Brain microvascular endothelial cell (primary cell): ENCODE measurements at places on chromosomes 16 and 17.
A peak's percentile ranks its signal among the peaks of the same experiment; 100 is the strongest.

DNA sequence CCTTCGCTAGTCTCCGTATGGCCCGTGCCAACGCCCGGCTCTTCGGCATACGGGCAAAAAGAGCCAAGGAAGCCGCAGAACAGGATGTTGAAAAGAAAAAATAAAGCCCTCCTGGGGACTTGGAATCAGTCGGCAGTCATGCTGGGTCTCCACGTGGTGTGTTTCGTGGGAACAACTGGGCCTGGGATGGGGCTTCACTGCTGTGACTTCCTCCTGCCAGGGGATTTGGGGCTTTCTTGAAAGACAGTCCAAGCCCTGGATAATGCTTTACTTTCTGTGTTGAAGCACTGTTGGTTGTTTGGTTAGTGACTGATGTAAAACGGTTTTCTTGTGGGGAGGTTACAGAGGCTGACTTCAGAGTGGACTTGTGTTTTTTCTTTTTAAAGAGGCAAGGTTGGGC is 2.5 kb downstream of the RPL13 start:
- no peak for DNase-seq

- DNase-seq, result no peak
Observed at GRCh38 chr17:38912221-38912813, 13.1 kb upstream of the LASP1NB start.

DNA sequence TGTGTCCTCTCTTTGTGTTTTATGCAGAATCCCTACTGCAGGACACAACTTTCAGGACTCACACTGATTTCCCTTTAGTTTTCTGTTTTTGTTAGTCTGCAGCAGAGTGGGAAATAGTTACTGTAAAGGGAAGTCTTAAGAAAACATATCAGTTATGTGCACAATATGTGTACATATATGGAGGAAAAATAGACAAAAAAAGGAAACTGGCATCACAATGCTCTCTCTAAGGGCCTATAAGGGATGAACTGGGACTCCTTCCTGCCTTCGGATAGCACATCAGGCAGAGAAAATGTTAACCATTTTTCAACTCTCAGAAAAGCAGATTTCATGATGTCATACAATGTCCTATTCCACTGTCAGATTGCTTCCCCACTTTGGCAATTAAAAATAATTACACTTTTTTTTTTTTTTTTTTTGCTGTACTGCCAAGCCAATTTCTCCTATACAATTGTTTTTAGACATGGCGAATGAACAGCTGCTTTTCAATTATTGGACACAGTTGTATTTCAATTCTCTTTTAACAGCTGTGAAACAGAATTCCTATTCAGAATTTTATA is 112.5 kb upstream of the KCNJ16 start:
- DNase-seq, result no peak

GRCh38 chr16:4520913-4521312 is 17.7 kb downstream of the CDIP1 start:
- no peak for DNase-seq

DNA sequence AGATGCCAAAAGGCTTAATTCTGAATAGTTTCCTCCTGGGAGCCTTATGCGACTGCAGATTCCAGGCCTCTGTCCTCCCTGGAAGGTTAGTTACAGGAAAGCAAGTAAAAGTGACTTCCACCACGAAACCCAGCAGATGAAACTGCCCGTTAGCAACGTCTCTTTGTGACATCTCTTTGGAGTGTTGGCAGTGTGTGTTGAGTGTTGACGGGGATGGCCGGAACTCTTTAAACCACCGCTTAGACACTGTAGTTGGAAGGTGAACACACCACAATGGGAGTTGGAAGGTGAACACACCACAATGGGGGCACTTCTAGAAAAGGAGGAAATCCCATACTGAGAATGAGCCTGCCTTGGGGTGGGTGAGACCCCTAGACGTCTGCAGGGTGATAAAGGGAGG is 858 bp downstream of the SKAP1 start:
- no peak for DNase-seq

DNA sequence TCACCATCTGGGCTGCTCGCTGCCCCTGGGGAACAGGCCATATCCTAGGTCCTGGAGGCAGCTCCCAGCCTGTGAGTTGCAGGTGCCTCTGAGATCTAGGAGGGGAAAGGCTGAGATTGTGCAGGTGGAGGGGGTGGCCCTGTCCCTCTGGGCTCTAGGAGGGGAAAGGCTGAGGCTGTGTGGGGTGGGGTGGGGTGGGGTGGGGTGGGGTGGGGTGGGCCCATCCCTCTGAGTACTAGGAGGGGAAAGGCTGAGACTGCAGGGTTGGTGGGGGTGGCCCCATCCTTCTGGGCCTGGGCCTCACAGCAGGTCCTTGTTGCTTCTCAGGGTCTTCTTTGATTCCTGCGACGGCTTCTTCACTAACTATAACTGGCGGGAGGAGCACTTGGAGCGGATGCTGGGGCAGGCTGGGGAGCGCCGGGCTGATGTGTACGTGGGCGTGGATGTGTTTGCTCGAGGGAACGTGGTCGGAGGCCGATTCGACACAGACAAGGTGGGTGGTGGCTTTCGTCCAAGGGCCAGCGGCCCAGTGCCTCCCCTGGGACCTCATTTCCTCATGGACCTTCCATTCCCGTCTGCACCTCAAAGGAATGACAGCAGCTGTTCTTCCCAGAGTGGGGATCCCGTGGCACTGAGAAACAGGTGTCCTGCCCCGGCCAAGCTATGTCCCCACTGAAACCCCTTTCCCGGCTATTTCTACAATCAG is 7.1 kb downstream of the ENGASE start:
- no peak for DNase-seq

DNA sequence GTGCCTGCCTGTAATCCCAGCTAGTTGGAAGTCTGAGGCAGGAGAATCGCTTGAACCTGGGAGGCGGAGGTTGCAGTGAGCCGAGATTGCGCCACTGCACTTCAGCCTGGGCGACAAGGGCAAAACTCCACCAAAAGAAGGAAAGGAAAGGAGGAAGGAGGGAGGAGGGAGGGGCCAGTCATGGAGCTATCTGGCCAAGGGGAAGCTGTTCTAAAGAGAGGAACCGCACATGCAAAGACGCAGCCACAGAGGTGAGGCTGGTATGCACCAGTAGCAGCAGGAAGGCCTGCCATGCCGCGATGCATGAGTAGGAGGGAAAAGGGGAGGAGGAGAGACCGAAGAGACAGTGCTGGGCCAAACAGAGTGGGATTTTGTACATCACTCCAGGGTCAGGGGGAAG is 35.9 kb downstream of the HSBP1 start:
- DNase-seq, result no peak

DNA sequence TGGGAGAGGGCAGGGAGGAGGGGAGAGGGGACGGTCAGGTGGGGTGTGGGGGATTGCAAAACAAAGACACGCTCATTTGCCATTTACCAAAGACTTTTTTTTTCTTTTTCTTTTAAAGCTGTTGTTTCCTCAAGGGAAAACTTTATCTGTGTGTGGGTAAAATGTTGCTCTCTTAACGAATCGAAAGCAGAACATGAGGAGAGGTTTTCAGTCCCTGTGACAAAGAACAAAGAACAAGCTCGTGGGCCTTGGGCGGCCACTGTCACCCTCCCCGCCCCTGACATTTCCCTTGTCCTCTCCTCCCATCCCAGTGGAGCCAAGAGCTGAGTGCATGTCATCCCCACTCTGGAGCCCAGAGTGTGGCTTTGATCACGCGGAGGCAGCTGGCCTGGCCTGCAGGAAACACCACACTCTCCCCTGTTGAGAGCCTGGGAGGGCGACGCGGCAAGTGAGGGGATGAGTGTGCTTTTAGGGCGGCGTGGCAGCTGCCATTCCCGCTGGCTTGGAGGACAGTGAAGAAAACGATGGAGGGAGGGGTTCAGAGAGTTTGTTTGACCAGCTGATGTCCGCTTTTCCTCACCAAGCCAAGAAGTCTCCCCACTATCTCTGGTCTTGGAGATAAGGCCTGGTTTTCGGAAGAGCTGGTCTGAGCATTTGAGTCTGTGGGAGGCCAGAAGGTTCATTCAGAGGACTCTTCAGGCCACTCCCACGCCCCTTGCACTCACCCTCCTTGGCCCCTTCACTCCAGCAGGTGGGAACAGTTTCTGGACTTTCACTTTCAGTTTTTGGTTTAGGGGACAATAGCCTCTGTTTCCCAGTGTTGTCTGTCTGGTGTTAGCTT is 11.4 kb downstream of the CCR7 start:
- DNase-seq, result no peak

- no peak for DNase-seq
Observed at GRCh38 chr17:19533718-19534561, at the start of gene SLC47A1. TSS of gene SLC47A1 (plus strand) at chr17:19533854. CDS start at chr17:19533940, 86 bp downstream.

DNA sequence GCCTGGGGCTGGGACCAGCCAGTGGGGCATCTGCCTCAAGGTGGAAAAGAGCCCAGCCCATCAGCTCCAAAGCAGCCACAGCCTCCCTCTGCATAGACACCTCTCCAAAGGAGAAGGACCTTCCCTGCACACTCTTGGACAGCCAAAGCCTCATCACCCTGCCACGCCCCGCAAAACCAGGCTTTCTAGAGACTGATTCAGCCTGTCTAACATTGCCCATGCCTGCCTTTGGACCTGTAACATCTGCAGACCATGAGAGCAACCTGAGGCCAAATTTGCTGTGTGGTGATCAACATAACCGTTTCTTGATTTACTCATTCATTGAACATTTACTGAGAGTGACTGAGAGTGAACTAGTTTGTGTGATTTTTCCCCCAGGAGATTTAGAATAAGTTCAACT is 219.7 kb upstream of the HSBP1 start:
- DNase-seq, result no peak

- no peak for DNase-seq
Observed at GRCh38 chr17:12512694-12513355, 152.9 kb upstream of the MYOCD start.

GRCh38 chr17:55576237-55576995 is 65.2 kb upstream of the SMIM36 start:
- peak; percentile 90 for DNase-seq

DNA sequence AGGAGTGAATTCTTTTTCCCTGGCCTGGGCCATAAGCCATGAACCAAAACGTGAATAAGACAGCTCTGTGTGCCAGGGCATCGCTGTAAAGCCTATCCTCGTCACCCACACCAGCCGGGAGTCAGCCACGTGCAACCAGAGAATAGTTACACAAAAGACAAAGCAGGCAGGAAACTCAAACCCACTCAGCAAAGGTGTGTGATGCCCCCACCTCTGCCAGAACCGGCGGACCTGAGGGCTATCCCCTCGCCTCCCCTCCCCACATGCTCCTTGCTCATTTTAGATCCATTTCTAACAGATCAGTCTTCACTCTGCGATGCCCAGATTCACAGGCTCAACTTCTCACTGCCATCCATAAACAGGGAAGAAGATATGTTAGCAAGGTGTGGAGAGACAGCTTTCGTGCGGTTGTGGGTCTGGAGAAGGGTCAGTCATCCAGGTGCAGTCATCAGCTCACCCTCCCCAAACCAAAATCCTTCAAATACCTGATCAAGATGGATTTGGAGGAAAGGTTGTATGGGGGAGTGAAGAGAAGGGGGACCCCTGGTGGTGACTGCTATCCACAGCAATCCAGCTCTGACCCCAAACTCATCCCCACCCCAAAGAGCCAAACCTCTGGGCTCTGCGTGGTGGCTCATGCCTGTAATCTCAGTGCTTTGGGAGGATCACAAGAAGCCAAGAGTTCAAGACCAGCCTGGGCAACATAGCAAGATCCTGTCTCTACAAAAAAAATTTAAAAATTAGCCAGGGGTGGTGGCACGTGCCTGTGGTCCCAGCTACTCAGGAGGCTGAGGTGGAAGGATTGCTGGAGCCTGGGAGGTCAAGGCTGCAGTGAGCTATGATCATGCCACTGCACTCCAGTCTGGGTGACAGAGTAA is 219.2 kb downstream of the C16orf78 start:
- DNase-seq, result no peak
